ENCODE measurements at places on chromosomes 7 and 10. TPM values are rescaled to one million over a fixed set of nuclear protein-coding genes. Genes with fewer than 3 reads are reported as not detected.

The AMZ1 gene
- 0.50 TPM for total RNA-seq

The TMEM176B gene
- not detected for total RNA-seq

The MDH2 gene
- 50.8 TPM for total RNA-seq

The OIT3 gene
- 0.03 TPM for total RNA-seq

The NUTM2A gene
- total RNA-seq: 0.46 TPM
